H4 (cell line): ENCODE measurements at places on chromosomes 11 and 22.

GRCh38 chr22:24366701-24367100 lies 60.7 kb upstream of the ADORA2A start:
- no peak for DNase-seq

DNA sequence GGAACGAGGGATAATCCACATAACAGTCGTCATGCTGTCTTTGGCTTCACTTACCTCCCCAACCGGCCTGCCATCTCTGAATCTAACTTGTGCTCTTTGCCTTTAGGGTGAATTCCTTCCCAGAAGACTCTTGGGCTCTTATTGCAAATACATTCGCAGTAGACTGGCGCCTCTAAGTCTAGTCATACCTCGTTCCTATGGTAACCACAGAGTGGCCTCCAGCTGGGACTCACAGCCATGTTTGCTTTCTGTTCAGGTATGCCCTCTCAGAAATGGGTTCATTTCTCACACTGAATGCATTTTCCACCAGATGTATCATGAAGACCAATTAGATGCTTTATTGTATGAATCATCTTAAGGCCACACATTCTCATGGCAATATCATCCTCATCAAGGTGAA lies 112.7 kb downstream of the FAR1 start:
- DNase-seq, result no peak

GRCh38 chr11:12695221-12695794 lies 21.1 kb downstream of the TEAD1 start:
- no peak for DNase-seq

- no peak for DNase-seq
These were observed 16.9 kb downstream of the ARHGAP42 start for GRCh38 chr11:100703801-100704575.

GRCh38 chr11:68293708-68294107 lies 18.7 kb upstream of the LRP5 start:
- DNase-seq, result no peak

- DNase-seq, result no peak
These were observed 171.3 kb upstream of the TMEM45B start for GRCh38 chr11:129644326-129644725.

DNA sequence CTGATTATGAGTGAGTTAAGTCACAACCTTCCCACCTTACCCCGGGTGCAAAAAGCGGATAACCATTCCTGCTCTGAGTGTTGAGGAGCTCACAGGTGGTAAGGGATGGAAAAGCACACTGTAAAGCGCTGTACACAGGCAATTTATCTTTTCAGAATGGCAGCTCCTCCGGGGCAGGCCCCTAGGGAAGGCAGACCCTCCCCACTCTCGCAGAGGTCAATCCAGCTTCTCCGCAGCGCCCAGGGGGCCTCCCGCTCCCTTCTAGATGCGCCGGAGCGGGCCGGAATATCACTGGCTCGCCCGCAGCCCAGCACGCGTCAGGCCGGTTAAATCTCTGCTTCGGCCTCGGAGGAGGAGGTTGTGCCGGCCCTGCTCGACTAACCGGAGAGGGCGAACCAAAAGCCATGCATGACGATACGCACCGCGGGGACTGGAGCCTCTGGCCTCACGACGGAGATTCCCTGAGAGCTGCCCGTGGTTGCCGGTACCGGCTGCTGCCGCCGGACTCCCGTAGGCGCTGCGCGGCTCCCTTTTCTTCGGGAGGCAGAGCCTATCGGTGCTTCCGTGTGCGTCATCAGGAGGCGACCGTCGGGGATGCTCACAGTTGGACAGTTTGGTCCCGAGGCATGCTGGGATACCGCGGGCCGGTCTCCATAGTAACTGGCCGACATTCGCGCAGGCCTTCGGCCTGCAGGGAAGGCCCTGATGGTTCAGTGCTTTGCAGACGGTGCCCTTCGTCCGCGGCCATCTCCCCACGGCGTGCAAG lies at the start of gene BRMS1:
BRMS1 (minus strand) TSS at position 555 of the 766 bp plus-strand sequence. CDS start 2,870 bp downstream, outside the sequence.
- peak; percentile 96 for DNase-seq

GRCh38 chr11:62573006-62573591 lies 592 bp downstream of the EEF1G start:
- no peak for DNase-seq
